ENCODE measurements at places on chromosomes 6 and 20. TPM values are rescaled to one million over a fixed set of nuclear protein-coding genes. Genes with fewer than 3 reads are reported as not detected.

GRCh38 chr20:48986899-48987298 is 59.2 kb upstream of the CSE1L start:
- H3K4me1 ChIP-seq = no peaks in the 10 kb centered on the region
- no peaks in the 10 kb centered on the region for H3K27me3 ChIP-seq
- no peak for DNase-seq
- H3K27ac ChIP-seq = no peak overlapping the region
- H3K4me3 ChIP-seq = no peak overlapping the region

GRCh38 chr6:158847786-158848185 is 28.6 kb upstream of the EZR start:
- H3K4me3 ChIP-seq = no peak overlapping the region
- H3K36me3 ChIP-seq = no peaks in the 10 kb centered on the region
- H3K4me1 ChIP-seq = peaks cover 6% of the 10 kb centered on the region
- no peak for DNase-seq
- no peaks in the 10 kb centered on the region for H3K27me3 ChIP-seq

DNA sequence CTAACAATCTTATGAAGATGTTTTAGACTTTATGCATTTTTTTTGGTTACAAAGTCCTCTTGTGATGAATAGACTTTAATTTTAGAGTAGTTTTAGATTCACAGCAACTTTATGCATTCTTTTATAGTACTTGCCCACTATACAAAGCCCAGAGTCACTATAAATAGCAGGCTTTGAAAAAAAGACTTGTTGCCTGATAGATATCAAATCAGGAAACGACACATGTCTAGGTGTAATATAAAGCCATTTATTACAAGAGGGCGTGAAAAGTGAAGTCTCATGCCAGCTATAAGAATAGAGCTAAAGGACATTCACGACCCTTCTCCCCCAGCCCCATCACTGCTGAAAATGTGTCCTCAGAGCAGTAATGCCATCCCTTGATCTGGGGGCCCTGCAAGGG is 78.0 kb upstream of the MRPS10 start:
- H3K27ac ChIP-seq = no peak overlapping the region
- H3K27me3 ChIP-seq = no peaks in the 10 kb centered on the region
- no peak for DNase-seq
- peaks cover 21% of the 10 kb centered on the region for H3K36me3 ChIP-seq
- no peak overlapping the region for H3K4me3 ChIP-seq

DNA sequence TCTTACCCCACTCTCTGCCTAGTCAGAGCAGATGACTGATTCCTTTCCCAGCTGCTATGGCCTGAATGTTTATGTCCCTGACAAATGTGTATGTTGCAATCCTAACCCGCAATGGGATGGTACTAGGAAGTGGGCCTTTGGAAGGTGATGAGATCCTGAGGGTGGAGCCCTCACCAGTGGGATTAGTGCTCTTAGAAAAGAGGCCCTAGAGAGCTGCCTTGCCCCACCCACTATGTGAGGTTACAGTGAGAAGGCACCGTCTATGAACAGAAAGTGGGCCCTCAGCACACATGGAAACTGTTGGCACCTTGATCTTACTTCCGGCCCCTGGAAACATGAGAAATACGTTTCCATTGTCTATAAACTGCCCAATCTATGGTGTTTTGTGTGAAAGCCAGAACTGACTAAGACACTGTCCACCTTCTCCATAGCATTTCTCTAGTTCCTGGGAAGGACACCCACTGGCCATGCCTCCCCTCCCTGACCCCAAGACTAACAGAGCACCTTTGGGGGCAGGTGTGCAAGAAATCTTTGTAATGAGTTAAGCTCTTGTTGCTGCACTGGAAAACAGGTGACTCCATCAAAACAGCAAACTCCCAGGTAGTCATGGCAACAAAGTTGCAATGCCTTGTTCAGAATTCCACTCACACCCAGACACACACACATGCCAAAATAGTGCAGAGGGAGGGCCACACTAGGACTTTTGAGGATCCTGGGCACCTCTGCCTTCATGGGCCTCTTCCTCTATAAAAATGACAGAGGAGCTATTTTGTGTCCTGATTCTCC is 16.2 kb downstream of the GABRR2 start:
- no peak overlapping the region for H3K4me3 ChIP-seq
- peaks cover 17% of the 10 kb centered on the region for H3K4me1 ChIP-seq
- H3K36me3 ChIP-seq = no peaks in the 10 kb centered on the region

- H3K27ac ChIP-seq = no peak overlapping the region
- no peaks in the 10 kb centered on the region for H3K4me1 ChIP-seq
- no peaks in the 10 kb centered on the region for H3K36me3 ChIP-seq
- no peak for DNase-seq
- H3K4me3 ChIP-seq = no peak overlapping the region
Observed at GRCh38 chr20:24289737-24290481, 179.5 kb upstream of the SYNDIG1 start.

GRCh38 chr6:43728586-43728985 is 41.0 kb upstream of the MRPS18A start:
- no peaks in the 10 kb centered on the region for H3K36me3 ChIP-seq
- no peak overlapping the region for H3K27ac ChIP-seq
- no peak for DNase-seq
- H3K27me3 ChIP-seq = no peaks in the 10 kb centered on the region
- no peak overlapping the region for H3K4me3 ChIP-seq

DNA sequence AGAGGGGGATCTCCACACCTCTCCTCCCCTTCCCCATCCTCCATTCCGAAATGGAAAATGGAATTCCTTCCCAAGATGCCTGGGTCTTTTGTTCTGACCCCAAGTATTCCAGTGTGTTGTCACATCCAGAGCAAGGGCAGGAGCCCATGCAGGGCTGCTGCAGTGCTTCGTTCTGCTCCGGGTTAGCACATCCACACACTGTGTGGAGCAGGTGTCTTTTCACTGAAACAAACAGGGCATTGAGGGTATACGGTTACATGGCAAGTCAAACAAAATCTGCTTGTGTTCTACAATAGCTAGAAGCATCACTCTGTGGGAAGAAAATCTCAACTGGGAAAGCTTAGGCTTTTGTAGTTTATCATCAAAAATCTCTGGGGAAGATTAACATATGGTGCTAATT is 56.9 kb downstream of the LYRM2 start:
- H3K4me3 ChIP-seq = no peak overlapping the region
- no peaks in the 10 kb centered on the region for H3K4me1 ChIP-seq
- H3K36me3 ChIP-seq = no peaks in the 10 kb centered on the region

DNA sequence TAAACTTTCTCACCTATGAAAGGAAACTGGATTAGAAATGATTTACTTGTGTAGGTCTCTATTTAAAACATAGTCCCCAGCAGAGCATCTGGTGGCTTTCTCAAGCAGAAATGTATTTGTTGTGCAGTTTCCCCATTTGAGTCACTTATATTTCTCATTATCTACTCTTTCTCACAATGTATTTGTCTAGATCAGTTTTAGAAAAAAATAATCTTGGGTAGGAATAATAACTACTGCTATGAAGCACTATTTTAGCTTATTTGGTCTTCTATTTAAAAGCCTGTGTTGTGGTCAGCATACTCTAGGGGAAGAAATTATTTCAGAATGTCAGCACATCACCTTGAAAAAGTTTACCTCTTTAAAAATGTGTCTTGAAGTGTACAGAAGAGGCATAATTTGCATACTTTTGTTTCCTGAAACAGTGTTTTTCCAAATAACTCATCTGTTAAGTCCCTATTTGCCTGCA is 60.9 kb upstream of the PRL start:
- H3K4me1 ChIP-seq = no peaks in the 10 kb centered on the region
- no peak overlapping the region for H3K27ac ChIP-seq
- DNase-seq = no peak
- H3K4me3 ChIP-seq = no peak overlapping the region
- no peaks in the 10 kb centered on the region for H3K27me3 ChIP-seq

DNA sequence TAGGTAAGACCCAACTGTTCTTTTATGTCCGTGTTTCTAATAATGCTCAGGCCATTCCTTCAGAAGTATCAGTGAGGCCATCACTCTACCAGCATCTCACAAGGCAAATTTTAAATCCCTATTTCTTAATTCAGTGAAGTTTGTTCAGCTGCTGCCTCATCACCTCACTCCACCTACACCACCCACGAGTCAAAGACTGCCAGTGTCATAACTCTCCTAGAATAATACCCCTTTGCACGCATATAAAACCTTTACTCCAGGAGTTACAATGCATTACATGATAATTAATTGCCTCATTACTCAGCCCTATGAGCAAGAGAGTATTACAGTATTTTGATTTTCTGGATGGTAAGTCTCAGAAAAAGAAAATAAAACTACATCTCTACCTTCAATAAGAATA is 793.6 kb downstream of the TFAP2A start:
- H3K4me1 ChIP-seq = no peaks in the 10 kb centered on the region
- no peak for DNase-seq
- no peak overlapping the region for H3K27ac ChIP-seq
- H3K4me3 ChIP-seq = no peak overlapping the region
- no peaks in the 10 kb centered on the region for H3K27me3 ChIP-seq
- H3K36me3 ChIP-seq = no peaks in the 10 kb centered on the region

DNA sequence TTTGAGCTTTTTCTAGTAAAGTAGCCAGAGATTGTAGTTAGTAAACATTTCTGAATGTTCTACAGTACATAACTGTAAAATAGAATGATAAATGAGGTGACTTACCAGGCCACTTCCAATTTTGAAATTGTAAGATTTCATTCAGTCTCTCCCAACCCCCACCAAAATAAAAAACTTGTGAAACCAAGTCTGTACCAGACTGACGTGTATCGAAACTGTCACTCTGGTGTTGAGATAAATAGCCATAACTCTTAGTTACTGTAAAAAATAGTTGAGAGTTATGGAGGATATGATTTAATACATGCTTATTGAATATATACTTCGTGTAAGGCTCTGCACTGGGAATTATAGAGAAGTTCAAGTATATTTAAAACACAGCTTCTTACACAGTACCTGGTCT is 455.7 kb downstream of the PLCB1 start:
- no peaks in the 10 kb centered on the region for H3K36me3 ChIP-seq
- no peak overlapping the region for H3K27ac ChIP-seq
- no peaks in the 10 kb centered on the region for H3K4me1 ChIP-seq
- no peaks in the 10 kb centered on the region for H3K27me3 ChIP-seq
- no peak for DNase-seq

DNA sequence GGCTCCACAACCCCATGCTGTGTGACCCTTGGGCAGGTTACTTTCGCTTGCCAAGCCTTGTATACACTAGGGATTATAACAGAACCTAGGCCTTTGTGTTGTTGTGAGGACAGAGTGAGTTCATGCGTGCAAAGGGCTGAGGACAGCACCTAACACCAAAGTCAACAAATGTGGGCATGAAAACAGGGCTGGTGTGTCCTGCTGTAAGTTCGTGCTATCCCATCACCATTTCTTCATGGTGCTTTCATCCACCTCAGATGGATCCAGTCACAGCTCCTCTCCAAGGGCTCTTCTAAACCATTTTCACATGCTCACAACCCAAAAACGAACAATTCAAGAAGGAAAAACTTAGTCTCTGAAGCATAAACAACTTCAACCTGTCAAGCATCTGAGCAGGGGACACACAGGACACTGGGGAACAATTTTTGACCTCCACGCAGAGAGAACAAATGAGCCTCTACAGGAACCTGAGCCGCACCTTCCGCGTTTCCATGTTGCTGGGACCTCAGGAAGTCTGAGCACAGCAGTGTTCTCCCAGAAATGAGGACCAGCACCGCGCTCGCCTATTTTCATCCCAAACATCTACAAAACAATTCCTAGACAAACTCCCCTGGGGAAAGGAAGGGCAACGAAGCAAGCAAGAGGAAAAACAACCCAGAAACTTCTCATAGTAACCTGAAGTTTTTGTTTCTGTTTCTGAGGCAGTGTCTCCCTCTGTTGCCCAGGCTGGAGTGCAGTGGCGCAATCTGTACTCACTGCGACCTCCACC is 3.1 kb downstream of the LRP11 start:
- DNase-seq = no peak
- H3K36me3 ChIP-seq = no peaks in the 10 kb centered on the region
- H3K4me3 ChIP-seq = no peak overlapping the region
- peaks cover 25% of the 10 kb centered on the region for H3K4me1 ChIP-seq

GGTLC1 gene
- polyA plus RNA-seq = not detected

SOBP gene
- polyA plus RNA-seq = 1.6 TPM

ACTL10 gene
- polyA plus RNA-seq = 2.9 TPM

XKR7 gene
- polyA plus RNA-seq = 0.02 TPM

SUMO4 gene
- not detected for polyA plus RNA-seq

CLPSL2 gene
- not detected for polyA plus RNA-seq

SMPD2 gene
- polyA plus RNA-seq = 21.0 TPM

Data from spleen (tissue), 13 donors.